GOT3 (cell line): ENCODE measurements at places on chromosomes 5 and 9.

DNA sequence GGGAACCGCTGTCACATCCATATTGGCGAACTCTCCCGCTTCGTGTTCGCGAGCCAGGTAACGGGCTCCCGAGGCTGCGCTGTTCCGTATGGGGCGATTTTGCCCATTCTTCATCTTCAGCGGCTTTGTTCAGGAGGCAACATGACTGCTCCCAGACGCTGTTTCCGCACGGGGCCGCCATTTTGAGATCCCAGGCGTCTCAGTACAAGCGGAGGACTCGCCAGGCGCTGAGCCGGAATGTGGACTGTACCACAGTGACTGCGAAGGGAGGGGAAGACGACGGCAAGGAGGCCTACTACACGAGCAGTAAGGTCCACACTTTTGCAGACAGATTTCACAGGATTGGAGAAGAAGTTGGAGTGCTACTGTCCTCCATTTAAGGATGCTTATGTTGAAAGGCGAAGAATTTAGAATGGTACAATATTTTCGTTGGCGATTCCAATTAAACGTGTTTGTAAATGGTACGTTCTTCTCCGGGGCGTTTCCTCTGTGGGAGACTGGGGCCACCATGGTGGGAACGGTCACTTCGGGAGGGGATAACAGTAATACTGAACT is 41.6 kb upstream of the ZNF300 start:
- no peak for DNase-seq

GRCh38 chr5:115487168-115487567 is 57.4 kb downstream of the FEM1C start:
- DNase-seq = no peak

GRCh38 chr9:137843355-137843754 is 34.2 kb upstream of the CACNA1B start:
- DNase-seq = no peak

GRCh38 chr5:157558041-157558595 is 17.5 kb downstream of the ADAM19 start:
- DNase-seq = no peak

DNA sequence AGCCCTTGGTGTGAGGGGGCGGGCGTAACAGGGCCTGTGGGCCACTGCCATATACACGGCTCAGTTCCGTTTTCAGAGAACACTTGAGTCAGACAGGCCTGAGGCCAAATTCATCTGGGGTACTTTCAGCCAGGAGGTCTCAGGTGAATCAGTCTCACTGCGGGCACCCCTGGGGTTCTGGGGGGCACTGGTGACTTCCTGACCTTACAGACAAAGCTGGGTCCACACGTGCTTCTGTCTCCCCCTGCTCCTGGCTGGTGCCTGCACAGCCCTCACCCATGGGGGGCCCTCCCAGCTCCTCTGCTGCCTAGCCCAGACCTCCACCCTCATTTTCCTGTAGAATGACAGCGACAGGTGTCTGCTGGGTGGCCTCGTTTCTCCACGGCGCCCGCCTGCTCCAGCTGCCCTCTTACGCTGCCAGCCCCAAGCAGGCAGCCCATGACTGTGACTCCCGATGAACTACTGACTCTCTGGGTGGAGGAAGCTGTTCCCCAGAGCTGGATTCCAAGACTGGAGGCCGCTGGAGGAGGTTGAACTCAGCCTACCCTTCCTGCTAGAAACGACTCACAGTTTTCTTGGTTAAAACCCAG is 374.1 kb upstream of the IRX4 start:
- no peak for DNase-seq
